ENCODE measurements at places on chromosomes 12 and 14.

DNA sequence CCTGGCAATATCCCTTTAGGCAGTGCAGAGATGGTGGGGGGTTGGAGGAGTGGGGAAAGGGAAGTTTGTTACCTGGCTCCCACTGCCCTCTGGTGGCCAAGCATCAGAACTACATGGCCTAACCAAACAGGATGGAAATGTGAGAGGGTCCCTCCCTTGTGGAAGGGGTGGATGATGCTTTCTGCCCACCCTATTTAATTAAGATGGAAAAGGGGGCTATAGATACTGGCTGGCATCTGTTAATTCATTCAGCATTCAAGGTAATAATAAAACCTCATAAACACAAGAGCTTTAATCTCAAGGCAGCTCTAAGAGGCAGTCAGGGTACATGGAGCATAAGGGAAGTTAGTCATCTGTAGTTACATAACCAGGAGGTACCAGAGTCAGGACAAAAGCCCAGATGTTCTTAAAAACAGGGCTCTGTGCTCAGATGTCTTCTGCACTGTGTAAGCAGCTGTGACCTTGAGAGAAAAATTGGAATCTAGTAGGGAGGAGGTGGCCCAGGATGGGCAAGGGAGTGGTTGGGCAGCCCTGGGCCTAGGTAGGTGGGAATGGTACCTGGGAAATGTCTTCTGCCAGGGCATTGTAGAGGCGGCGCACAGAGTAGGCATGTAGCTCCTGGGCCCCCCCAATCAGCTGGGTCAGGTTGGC, 4.6 kb downstream of the AP1G2 start:
- DNase-seq, result peak; percentile 74

DNA sequence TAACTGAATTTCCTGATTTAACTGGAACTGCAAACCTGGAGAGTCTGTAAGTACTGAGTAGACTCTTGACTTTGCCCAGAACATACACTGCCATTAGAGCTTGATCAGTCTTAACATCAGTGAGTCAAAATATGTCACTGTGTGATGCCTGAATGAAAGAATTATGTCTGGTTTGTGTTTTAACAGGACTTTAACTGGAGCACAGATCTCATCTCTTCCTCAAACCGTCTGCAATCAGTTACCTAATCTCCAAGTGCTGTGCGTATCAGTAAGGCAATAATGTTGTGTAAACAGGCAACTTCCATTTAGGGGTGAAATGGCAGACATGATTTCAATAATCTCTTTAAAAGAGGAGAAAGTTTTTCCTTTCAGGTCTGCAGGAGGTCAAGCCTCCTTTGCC, 97.0 kb downstream of the ZFC3H1 start:
- no peak for DNase-seq

DNA sequence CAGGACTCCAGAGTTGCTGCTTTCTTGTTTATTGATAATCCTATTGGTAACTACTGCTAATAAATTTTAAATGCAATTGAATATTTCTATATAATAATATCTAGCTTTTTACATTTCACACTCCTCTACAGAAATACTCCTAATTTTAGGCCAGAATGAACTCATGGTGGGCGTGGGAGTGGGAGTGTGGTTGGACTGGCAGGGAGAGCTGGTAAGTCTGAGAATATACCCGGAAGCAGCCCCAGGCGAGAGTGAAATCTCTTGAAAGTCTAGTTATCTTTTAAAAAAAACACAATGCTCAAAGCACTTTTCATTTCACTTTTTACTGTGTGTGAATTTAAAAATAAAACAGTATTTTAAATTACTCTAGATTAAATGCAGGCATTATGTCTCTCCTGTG, 4.7 kb downstream of the TMEM263 start:
- no peak for DNase-seq

GRCh38 chr12:74776378-74776777, 238.7 kb downstream of the ATXN7L3B start:
- DNase-seq, result no peak

GRCh38 chr12:62522984-62523383, 56.4 kb downstream of the MON2 start:
- peak; percentile 6 for DNase-seq

DNA sequence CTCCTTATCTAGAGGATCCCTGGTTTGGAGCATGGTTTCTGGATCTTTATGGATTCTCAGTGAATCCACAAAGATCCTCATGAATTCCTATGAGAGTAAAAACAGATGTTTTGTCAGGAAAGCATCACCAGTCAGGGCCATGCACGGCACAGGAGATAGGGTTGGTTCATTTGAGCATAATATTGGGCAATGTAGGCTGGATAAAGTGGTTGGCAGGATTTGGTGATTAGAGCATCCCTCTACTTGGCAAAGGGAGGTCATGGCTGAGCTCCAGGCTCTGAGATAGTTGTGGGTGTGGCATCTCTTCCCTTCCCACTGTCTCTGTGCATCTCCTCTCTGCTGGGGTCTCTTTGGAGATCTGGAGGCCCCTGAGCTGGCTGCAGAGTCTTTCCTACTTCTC, 149.8 kb downstream of the DACT1 start:
- no peak for DNase-seq

- DNase-seq, result no peak
These were observed 289.0 kb downstream of the KSR2 start for GRCh38 chr12:117679776-117680175.

DNA sequence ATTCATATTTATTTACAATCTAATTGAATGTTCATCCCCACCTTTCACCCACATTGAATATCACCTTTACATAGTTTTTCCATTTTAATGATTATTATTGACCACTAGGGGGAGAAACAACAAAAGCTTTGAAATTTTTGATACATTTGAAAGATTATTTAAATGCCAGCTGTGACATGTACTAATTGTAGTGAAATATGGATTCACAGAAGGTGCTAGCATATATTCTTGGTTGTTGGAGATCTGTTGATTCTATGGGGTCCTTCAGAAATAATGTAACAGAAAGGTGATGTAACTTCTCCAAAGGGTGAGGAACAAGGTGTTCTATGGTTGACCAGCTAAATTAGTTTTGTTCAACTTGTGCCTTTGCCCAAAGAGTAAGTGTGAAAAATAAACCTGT, 22.4 kb upstream of the GPR33 start:
- peak; percentile 40 for DNase-seq

Measured in erythroblast (primary cell).